ENCODE measurements at places on chromosomes 1 and 21.

DNA sequence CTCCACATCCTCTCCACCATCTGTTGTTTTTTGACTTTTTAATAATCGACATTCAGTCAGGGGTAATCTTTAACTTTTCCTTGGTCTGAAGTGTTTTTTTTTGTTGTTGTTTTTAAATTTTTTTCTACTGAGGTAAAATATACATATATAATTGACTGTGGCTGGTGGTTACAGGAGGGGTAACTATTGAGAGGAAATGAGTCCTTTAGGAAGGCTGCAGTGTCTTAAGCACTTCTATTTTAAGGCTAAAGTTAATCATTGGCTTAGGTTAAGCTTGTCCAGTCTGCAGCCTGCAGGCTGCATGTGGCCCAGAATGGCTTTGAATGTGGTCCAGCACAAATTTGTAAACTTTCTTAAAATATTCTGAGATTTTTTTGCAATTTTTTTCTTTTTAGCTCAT lies 172.5 kb downstream of the CTH start:
- no peak for DNase-seq

DNA sequence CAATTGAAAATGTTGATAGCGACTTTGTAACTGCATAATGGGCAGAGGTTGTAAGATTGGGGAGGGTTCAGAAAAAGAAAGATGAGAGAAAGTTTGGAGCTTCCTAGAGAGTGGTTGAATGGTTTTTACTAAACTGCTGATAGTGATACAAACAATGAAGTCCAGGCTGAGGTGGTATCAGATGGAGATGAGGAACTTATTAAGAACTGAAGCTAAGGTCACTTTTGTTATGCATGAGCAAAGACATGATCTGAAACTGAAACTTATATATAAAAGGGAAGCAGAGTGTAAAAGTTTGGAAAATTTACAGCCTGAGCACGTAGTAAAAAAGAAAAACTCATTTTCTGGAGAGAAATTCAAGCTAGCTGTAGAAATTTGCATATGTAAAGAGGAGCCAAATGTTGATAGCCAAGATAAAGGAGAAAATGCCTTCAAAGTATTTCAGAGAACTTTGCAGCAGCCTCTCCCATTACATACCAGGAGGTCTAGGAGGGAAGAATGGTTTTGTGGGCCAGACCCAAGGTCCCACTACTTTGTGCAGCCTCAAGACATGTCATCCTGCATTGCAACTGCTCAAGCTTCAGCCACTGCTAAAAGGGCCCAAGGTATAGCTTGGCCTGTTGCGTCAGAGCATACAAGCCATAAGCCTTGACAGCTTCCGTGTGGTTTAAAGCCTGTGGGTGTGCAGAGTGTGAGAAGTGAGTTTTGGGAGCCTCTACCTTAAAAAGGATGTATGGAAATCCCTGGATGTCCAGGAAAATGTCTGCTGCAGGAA lies 843.9 kb downstream of the AMY1C start:
- DNase-seq, result no peak

- DNase-seq, result no peak
These were observed 221.8 kb downstream of the SLC45A1 start for GRCh38 chr1:8539683-8540082.

GRCh38 chr21:25494804-25495203 lies 112.5 kb downstream of the MRPL39 start:
- DNase-seq, result no peak

DNA sequence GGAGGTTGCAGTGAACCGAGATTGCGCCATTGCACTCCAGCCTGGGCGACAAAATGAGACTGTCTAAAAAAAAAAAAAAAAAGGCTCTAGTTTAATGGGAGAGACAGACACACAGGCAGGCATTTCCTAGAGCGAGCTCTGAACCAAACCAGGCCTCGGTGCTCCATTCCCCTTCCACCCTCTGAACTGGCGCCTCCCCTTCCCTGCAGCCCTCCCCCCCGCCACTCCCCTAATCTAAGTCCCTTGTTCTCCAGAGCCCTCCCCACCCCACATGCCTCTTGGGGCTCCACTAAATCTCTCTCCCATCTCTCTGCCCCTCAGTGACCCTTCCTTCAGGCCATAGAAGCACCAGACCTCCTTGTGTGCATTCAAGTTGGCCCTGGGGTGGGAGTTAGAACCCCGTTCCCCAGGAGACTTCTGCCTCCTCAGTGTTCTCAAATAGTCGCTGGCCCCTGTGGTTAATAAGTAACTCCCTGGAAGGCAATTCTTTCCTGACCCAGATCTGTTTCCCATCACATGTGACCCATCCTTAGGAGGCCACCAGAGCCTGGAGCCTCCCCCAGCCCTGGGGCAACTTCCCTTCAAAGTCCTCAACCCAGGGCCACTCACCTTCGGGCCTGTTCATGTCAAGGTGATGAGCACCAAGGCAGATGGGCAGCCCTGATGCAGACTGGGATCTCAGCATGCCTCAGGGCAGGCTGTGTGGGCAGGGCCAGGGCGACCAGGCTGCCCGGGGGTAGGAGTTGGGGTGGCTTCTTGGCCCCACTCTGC lies 42.6 kb upstream of the EPB41 start:
- DNase-seq, result no peak

- DNase-seq, result no peak
These were observed 588 bp upstream of the PACC1 start for GRCh38 chr1:212415107-212415841.

- no peak for DNase-seq
These were observed 618 bp upstream of the SERTAD4 start for GRCh38 chr1:210231846-210232510.

DNA sequence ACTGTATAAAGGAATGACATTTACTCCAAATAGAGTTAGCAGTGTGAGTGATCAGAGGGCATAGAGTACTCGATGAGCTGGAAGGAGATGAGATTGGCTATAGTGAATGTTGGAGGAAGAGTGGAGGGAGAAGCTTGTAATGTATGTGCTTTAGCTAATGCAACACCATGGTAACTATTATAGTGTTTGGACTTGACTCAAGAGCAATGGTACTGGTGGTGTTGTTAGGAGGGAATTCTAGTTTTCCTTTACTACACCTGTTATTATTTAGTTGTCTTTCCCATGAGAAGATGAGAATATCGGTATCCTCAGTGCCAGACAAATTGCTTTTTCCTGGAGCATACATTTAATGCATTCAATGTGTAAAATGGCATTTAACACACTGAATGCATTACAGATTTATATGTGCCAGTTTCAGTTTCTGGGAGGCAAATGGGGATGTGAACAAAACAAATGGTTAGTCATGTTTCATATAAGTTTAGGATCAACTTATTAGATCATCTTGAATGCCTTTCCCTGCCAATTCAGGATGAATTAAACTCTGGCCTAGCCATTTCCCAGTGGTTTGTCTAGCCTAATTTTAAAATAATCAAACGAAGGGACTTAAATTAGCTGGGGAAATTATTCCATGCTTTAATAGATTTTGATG lies 291.1 kb upstream of the ADAMTS5 start:
- no peak for DNase-seq

DNA sequence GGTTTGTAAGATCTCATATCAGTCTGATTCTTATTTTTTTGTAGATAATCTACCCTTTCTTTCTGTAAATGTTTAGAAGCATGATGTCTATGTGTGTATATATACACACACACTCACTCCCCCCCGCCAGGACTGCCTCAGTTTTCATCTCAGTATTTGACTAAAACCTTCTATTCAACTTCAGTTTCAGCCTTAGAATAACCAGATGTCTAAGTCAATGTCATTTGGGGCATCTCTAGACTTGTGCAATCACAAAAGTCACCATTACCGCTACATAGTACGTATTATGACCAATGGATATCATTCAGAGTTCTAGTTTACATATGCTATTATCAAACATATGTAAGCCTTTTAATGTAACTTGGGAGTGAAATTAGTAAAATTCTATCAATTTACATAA lies 53.3 kb upstream of the BOLA1 start:
- no peak for DNase-seq

- DNase-seq, result no peak
These were observed 166.9 kb downstream of the COL11A1 start for GRCh38 chr1:102941366-102941947.

DNA sequence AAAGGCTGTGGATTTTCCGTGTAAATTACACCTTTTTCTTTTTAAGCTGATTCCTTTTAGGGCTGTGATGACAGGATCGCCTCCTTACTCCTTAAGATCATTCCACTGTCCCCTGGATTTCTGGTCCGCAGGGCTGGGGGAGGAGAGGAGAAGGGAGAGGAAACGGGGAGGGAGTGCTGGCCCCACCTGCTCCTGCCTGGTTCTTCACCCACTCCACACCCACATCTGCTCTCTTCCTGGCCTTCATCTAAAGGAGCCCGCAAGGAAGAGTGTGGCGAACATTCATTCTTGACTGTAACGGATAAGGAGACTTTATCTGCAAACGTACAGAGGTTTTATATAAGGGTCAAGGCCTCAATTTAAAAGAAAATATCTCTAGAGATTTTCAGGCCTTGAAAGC lies 242.0 kb downstream of the RHOU start:
- DNase-seq, result no peak

DNA sequence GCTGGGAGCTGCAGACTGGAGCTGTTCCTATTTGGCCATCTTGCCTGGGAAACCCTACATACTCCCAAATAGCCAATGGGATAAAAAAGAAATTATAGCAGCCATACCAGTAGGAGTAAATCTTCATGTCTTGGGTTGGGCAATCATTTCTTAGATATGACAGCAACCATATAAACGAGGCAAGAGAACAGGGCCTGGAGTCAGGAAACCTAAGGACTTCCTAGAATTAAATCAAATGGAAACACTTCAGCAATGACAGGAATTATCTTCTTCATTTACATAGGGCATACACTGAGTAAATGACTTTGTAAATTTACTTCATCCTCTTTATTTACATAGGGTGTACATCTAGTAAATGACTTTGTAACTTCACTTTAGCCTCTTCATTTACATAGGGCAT lies 286.6 kb upstream of the POGK start:
- DNase-seq, result no peak

GRCh38 chr1:119010201-119010600 lies 22.1 kb upstream of the TBX15 start:
- DNase-seq, result no peak

GRCh38 chr1:242005866-242006535 lies 7.1 kb upstream of the MAP1LC3C start:
- no peak for DNase-seq

- no peak for DNase-seq
These were observed 20.7 kb downstream of the PDIK1L start for GRCh38 chr1:26132128-26132833.

- peak; percentile 32 for DNase-seq
These were observed 709 bp downstream of the ZNF644 start for GRCh38 chr1:91020967-91021685.

DNA sequence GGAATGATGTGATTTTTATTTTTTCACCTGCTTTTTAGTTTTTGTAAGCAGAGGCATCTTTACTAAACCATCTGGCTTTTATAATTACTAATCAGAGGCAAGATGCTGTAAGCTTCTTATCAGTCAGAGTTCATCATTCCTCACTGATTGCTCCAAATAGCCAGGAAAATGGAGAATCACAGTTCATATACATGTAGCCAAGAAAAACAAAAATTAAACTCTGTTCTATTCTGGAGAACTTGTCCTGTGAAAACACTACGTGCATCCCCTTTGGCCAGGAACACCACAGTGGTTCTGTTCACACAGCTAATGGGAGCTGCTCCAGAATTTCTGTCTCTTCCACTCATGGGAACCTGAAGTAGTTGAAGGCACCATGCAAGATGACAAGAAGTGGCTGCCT lies 725.5 kb upstream of the CHRM3 start:
- no peak for DNase-seq

GRCh38 chr1:145855426-145855948 lies 3.4 kb downstream of the PIAS3 start:
- no peak for DNase-seq

GRCh38 chr1:9700340-9700739 lies 48.8 kb downstream of the PIK3CD start:
- DNase-seq, result no peak

DNA sequence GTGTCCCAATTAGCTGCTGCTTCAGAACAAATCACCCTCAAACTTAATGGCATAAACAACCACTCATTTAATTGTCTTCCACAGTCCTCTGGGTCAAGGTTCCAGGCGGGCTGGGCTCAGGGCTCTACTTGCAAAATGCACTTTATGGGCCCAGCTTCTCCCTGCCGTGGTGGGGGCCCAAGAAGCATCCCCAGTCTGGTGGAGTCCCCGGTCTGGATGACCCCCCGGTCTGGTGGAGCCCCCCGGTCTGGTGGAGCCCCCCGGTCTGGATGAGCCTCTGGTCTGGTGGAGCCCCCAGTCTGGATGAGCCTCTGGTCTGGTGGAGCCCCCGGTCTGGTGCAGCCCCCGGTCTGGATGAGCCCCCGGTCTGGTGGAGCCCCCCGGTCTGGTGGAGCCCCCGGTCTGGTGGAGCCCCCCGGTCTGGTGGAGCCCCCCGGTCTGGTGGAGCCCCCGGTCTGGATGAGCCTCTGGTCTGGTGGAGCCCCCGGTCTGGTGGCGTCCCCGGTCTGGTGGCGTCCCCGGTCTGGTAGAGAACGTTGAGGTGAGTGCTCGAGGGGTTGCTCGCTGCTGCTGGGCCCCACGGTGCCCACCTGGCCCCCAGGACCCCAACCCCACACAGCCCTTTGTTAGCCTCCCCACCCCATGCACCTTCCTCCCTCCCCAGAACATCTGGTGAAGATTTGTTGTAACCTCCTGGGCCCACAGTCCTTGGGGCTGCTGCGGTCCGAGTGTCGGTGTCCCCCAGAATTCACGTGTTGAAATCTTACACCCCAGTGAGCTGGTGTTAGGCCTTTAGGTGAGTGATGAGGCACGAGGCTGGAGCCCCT lies 33.8 kb downstream of the POFUT2 start:
- no peak for DNase-seq

- no peak for DNase-seq
These were observed 110.4 kb downstream of the NFIA start for GRCh38 chr1:61192663-61193330.

GRCh38 chr21:18268906-18269305 lies 24.3 kb downstream of the CHODL start:
- DNase-seq, result no peak

- DNase-seq, result no peak
These were observed 106.9 kb downstream of the ASH1L start for GRCh38 chr1:155455588-155456195.
